Mesothelial cell of epicardium (in vitro differentiated cells): ENCODE measurements at places on chromosomes 11 and 22.

GRCh38 chr22:36902143-36902926 is 11.1 kb upstream of the CSF2RB start:
- H3K4me1 ChIP-seq, result no peaks in the 10 kb centered on the region
- H3K27ac ChIP-seq, result no peak overlapping the region
- no peak overlapping the region for H3K4me3 ChIP-seq
- no peaks in the 10 kb centered on the region for H3K36me3 ChIP-seq

DNA sequence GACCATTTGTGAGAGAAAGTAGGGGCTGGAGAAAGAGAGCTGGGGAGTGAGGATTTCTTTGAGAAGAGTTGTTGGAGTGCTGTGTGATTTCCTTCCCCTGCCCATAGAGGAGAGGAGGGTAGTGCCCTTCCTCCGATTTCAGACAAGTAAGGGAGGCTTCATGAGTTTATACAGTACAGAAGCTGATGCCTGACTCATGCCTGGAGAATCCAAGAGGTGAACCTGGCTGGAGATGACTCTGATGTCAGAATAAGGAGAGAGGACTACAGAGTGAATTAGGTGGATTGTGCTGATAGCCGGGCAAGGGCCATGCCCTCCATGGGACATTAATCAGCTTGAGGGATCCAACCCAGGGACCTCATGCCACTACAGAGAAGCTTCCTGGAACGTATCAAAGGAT is 91.6 kb downstream of the FAR1 start:
- no peak overlapping the region for H3K4me3 ChIP-seq
- H3K27ac ChIP-seq, result no peak overlapping the region
- no peak for DNase-seq
- H3K4me1 ChIP-seq, result peaks cover 11% of the 10 kb centered on the region

DNA sequence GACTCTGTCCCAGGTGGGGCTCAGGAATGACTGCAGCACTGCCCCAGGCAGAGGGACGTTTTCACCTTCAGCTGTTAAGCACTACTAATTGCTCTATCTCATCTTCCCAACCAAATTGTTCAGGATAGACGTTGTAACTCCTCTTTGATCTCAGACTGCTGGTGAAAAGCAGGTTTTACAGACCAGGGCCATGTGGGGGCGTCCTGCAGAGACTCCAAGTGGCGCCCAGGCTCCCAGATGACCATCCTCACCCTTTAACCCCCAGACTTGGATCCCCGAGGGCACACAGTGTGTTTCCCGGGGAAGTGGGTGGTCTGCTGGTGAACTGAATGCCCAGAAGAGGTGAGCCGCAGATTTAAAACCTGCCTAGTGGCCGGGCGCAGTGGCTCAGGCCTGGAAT is 23.9 kb downstream of the FADD start:
- H3K4me3 ChIP-seq, result no peak overlapping the region
- H3K4me1 ChIP-seq, result no peaks in the 10 kb centered on the region
- H3K36me3 ChIP-seq, result no peaks in the 10 kb centered on the region
- peaks cover 15% of the 10 kb centered on the region for H3K27me3 ChIP-seq

DNA sequence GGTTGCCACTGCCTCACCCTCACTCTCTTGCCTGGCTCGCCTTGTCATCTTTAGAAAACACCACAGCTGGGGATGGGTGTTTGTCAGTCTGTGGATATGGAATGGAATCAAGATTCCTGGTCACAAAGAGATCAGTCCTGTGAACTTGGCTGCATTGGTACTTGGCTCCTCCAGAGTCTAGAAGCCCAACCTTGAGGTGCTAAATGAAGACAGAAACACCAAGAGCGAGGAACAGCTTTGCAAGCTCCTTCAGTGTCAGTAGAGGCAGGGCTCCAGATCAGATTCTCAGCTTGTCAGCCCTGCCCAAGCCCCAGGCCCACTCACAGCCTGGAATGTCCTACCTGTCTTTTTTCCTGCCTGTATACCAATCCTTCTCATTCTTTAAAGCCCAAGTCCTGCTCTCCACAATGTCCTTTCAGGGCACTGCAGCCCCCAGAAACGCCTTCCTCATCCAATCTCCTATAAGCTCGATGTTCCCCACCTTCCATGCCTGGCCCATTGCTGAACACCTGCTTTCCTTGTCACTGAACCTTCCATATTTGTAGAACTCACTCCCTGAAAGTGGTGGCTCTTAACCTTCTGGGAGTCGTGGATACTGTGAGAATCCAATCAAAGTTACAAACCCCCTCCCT is 188.9 kb downstream of the BCR start:
- peaks cover 30% of the 10 kb centered on the region for H3K36me3 ChIP-seq
- DNase-seq, result no peak
- no peak overlapping the region for H3K27ac ChIP-seq
- no peak overlapping the region for H3K4me3 ChIP-seq
- peaks cover 4% of the 10 kb centered on the region for H3K4me1 ChIP-seq
- peaks cover 26% of the 10 kb centered on the region for H3K27me3 ChIP-seq

DNA sequence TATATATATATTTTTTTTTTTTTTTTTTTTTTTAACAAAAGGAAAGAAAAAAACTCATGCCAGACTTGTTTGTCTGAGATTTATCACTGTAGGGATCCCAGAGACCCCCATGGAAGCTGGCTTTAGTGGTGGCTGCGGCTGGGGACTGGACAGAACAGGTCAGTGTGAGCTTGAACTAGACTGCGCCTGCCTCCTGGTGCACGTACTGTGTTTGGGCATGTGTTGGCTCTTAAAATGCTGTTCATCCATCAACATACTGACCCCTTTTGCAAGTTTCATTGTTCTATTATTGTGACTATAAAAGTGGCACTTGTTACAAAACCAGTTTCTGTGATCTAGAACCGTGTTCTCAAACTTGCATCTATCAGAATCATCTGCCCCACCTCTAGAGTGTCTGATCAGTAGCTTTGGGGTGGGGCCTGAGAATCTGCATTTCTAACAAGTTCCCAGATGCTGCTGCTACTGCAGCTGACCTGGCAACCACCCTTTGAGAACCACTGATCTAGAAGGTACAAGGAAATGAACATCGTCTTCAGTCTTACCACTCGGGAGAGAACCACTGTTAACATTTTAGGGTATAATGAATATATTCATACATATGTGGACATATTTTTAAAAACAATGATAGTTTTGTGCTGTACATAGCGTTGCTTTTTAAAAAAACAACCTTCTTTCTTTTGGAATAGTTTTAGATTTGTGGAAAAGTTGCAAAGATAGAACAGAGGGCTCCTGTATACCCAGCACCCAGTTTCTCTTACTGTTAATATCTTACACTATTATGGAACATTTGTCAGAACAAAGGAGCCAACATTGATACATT is 54.0 kb downstream of the ZNRF3 start:
- peak overlapping the region; percentile 21 for H3K27ac ChIP-seq
- H3K36me3 ChIP-seq, result no peaks in the 10 kb centered on the region
- no peaks in the 10 kb centered on the region for H3K27me3 ChIP-seq
- no peak overlapping the region for H3K4me3 ChIP-seq
- peaks cover 67% of the 10 kb centered on the region for H3K4me1 ChIP-seq
- no peak for DNase-seq
